ENCODE measurements at places on chromosomes 5 and 9.

DNA sequence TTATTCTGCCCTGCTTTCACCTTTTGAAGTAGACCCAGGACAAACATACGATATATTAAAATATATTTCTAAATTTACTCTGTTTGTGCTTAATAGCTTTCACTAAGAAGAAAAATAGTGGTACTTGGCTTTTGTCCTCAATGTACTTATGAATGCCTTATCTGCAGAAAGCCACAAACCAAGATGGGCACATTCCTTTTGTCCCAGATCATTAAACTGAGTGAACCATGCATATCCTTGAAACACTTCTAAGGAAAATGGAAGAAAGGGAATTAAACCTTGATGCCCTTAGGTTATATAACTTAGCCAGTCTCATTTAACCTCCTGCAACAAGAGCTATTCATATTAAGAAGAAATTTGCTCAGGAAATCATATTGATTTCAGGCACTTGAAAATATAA lies 553.8 kb upstream of the CDH9 start:
- no peak for DNase-seq

- no peak for DNase-seq
These were observed 108.7 kb downstream of the TRIM32 start for GRCh38 chr9:116795821-116796220.

DNA sequence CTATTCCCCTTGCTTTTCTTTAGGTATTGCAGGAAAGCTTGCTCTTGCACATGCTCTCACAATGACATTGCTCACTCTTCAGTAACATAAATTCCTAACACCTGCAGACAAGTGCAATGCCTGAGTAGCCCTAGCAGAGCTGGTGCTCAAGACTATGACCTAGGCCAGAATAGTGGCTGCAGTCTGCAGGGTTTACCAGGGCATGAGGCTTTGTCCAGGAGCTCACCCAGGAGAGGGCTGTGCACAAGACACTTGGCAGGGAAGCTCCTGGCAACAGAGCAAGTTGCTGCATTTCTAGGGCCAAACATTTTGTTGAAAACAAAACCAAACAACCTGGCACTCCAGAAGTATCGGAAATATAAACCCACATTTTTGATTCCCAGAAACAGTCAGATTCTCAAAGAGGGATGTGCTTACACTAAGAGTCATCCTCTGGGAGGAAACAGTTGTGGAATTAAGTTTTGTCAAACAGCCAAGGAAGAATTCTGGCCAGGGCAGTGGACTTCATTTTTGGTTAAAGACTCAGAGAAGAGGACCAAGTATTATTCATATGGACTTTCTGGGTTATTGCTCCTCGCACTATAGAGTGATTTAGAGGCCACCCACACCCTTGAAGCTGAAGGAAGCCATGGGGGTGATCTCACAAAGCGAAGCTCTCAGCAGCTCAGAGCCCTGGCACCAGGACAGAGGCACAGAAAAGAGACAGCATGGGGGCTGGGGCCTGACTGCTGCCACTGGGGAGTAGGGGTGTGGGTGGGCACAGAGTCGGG lies 44.9 kb downstream of the MACROH2A1 start:
- DNase-seq, result no peak

- no peak for DNase-seq
These were observed 86.6 kb downstream of the LHFPL2 start for GRCh38 chr5:78562001-78562400.

- DNase-seq, result no peak
These were observed 13.2 kb upstream of the IL12B start for GRCh38 chr5:159343295-159344094.

DNA sequence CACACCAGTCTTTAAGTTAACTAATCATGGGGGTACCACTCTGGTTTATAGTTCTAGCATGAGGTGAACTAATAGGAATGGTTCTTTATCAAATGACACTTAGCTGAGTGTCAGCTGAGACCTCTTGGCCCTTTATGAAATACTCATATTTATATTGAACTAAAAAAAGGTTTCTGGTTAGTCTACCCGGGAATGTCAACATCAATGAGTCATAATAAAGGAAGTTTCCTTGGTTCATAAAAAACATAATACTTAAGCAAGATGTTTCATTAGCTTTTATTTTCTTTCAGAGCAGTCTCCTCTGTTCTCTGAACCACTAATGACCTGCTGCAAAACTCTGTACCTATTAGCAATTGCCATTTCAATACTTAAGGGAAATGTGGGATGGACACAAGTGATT lies 13.7 kb downstream of the DAB2 start:
- no peak for DNase-seq

DNA sequence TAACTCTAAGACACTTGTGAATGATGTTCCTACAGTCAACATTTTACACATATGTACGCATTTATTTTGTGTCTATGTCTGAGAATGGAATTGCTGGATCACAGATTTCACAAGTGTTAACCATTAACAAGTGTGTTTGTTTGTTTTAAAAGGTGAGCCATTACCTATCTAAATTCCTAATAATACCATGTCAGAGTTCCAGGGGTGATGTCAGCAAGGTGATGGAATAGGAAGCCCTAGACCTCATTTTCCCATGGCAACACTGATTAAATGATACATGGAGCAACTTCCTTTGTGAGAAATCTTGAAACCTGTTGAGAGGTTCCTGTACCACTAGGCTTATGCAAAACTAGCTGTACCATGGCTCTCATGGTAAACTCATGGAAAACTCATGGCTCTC lies 309.7 kb downstream of the CYLC2 start:
- DNase-seq, result no peak

- no peak for DNase-seq
These were observed 1452.2 kb upstream of the ACO1 start for GRCh38 chr9:30932226-30932625.

DNA sequence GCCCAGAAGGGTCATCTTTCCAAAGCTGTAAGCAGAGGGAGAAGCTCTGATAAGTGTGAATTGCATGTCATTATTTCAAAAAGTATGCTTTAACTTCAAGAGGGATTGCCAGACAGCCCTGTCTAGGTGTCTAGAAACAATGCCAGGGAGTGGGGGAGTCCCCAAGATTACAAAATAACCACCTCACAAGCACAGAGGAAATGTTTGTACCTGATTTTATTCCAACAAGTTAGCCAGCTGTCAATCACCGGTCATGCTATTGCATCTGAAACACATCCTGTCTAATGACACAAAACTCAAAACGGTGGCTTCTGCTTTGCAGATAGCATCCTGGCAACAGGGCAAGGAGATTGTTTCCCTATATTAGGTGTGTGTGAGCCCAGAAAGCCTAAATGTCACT lies 154.2 kb upstream of the WWC1 start:
- DNase-seq, result no peak

DNA sequence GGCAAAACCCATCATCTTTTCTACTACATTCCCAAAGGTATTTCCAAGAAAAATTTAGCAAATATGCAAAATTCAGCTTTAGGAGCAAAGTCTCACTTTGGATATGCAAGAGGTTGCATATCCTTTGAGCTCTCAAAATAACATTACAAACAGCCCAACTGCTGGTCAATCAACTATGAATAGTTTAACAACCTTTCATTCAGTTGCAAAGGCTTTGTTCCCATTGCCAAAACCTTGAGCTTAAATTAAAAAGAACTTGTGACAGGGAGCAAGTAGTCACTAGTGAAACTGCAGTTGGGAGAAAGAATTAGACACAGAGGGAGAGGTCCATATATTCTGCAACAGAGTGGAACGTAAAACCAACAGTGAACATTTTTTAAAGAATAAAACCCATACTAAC lies 8.8 kb downstream of the ZNF608 start:
- DNase-seq, result no peak

DNA sequence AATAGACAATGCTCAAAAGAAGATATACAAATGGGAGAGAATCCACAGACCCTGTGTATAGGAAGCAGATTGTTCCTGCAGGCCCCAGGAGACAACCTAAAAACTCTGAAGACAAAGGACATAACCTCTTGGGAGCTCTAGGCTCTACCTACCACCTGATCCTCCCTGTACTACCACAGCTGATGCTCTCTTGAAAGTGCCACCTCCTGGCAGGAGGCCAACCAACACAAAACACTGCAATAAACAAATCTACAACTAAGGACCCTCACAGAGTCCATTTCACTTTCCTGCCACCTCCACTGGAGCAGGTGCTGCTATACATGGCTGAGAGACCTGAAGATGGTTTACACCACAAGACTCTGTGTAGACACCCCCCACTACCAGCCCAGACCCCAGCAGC lies 49.0 kb downstream of the STARD4 start:
- DNase-seq, result no peak

GRCh38 chr9:125479846-125480615 lies 218.4 kb downstream of the GAPVD1 start:
- no peak for DNase-seq

DNA sequence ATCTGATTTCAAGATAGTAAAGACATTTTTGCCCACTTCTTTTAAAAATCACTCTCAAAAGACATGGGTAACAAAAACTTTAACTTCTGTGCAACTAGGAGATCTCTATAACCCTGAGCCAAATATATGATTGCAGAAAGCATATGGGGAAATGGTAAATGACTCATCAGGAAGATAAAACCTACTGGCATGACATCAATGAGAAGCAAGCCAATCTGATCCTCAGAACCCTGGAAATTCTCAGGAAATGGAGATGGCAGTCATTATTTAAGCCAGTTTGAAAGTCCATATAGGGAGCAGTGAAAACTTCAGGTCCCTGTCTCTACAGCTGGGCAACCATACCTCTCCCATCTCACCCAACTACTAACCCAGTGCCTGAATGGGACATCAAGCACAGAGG lies 249.7 kb upstream of the NREP start:
- no peak for DNase-seq

DNA sequence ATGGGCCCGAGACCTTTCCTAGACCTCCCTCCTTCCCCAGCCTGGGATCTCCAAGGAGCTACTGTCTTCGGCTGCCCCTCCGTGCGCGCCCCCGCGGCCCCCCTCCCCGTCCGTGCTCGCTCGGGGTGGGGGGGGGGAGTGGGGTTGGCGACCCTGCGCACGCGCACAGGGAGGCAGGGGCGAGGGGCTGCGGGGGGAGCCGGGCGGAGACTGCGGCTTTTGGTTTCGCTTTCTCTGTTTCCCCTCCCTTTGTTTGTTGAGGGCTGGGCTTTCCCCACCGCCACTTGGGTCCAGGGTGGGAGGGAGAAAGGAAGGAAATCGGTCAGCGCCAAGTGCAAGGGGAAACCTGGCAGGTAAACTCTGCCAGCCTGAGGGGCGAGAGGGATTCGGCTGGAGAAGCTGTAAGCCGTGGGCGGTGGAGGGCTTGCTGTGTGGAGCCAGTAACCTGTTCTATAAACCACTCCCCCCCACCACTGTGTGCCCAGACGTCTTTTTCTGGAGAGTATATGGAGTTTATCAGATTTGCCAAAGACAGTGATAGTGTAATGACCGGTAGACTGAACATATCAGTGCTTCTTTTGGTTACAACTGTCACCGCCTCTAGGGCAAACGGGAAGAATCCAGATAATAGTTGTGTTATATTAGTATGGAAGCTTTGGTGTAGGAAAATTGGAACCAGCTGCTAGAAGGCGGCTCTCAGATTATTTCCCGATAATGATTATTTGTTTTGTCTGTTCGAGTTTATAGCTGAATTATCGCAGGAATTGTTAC lies 684 bp downstream of the DNAJA1 start:
- peak; percentile 82 for DNase-seq

GRCh38 chr9:100216178-100216787 lies 117.2 kb downstream of the INVS start:
- DNase-seq, result peak; percentile 26

- DNase-seq, result no peak
These were observed 69.0 kb downstream of the SHC3 start for GRCh38 chr9:89109666-89110065.

DNA sequence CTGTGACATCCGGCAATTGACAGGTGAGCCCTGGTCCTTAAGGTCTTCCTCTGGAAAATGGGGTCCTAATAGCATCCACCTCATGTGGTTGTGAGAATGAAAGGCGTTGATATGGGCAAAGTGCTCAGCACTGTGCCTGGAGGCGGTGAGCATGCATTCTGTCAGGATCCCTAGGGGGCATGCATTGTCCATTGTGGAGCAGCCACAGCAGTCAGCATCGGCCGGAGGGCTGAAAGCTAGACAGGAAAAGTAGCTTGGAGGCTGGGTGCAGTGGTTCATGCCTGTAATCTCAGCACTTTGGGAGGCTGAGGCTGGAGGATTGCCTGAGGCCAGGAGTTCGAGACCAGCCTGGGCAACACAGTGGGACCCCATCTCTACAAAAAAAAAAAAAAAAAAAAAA lies 122.2 kb downstream of the LHX2 start:
- no peak for DNase-seq

- no peak for DNase-seq
These were observed 187.8 kb downstream of the FANCC start for GRCh38 chr9:95129476-95130291.

DNA sequence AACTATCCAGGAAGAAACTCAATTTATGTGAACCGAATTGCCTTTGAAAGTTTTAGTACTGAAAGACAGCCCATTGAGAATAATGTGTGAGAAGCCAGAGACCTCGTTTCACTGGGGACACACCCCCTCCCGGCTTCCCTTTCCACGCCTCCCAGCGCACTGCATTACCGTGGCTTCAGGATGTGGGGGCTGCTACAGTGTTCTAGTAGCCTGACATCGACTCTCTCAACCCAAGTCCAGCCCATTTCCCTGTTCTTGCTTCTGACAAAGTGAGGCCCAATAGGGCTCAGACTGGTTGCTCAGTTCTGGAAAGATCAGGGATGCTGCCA lies 3.5 kb downstream of the PAX5 start:
- DNase-seq, result no peak

DNA sequence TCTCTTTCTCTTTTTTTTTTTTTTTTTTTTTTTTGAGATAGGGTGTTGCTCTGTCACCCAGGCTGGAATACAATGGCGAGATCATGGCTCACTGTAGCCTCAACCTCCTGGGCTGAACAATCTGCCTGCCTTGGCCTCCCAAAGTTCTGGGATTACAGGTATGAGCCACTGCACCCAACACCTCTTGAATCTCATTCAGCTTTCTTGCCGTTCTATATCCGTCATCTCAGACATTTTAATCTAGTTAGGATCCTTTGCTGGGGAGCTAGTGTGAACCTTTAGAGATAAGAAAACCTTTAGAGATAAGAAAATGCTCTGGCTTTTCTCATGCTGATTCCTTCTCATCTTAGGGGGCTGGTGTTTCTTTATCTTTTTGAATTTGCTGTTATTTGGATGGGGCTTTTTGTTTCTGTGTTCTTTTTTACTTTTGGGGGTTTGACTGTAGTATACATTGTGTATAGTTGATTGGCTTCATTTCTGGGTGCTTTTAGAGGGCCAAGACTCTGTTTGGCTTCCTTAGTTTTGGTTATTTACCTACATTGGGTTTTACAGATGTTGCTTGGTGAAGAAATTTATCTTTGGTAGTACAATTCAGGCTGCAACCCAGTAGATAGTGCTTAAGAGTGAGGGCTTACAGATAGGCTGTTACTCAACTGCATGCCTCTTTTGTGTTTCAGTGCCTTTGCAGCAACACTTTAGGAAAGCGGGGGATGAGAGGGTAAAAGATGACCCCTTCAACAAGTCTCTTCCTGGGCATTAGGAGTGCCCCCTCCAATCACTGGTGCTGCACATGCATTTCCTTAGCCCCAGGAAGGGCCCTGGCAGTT lies 41.9 kb upstream of the SLC36A1 start:
- no peak for DNase-seq

DNA sequence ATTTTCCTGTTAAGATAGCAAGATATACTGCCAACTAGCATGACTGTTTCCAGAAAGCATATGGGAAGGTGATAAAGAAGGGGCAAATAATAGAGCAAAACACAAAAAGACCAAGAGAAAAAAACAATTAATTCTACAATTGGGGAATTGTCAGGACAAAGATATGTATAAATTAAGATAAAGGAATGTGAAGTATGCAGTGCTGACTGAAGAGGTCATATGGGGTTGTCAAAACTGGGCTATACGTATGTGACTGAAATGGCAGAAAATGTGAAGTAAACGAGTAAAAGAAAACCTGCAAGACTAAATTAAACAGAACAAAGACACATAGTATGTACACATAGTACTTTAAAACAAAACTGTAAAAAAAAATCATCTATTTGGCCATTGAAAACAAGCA lies 222.3 kb downstream of the ARL15 start:
- no peak for DNase-seq
